ENCODE measurements at places on chromosomes 7 and 10. TPM values are rescaled to one million over a fixed set of nuclear protein-coding genes. Genes with fewer than 3 reads are reported as not detected.

GRCh38 chr7:33054261-33054964 lies 8.2 kb downstream of the NT5C3A start:
- no peak overlapping the region for H3K27ac ChIP-seq
- H3K4me1 ChIP-seq = peaks cover 23% of the 10 kb centered on the region
- no peaks in the 10 kb centered on the region for H3K36me3 ChIP-seq
- no peak overlapping the region for H3K4me3 ChIP-seq
- DNase-seq = no peak

DNA sequence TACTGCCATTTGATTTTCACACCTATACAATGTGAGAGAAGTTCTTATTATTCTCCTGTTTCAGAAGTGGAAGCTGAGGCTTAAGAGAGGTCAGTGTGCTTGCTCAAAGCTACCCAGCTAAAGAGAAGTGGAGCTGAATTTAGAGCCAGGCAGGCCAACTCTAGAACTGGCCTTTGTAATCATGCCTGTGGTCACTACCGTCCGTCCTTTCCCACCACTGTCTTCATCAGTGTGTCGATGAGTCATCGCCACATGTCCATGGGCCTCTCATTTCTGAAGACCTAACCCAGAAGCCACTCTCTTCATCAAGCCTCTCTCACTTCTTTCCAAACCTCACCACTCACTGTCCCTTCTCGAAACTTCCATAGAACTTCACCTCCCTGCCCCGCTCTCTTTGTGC lies 237.8 kb downstream of the KIAA1217 start:
- H3K4me1 ChIP-seq = peaks cover 4% of the 10 kb centered on the region
- no peak overlapping the region for H3K4me3 ChIP-seq
- no peaks in the 10 kb centered on the region for H3K27me3 ChIP-seq
- no peaks in the 10 kb centered on the region for H3K36me3 ChIP-seq

GRCh38 chr7:24709051-24709450 lies 48.2 kb downstream of the GSDME start:
- H3K4me3 ChIP-seq = no peak overlapping the region
- no peak overlapping the region for H3K27ac ChIP-seq
- H3K36me3 ChIP-seq = no peaks in the 10 kb centered on the region
- no peaks in the 10 kb centered on the region for H3K4me1 ChIP-seq

OPN4 gene
- total RNA-seq = not detected

CACNB2 gene
- 4.2 TPM for total RNA-seq

PLXNA4 gene
- 7.2 TPM for total RNA-seq

Measured in upper lobe of right lung (tissue), 1 donor.